Tongue (tissue), 3 donors: ENCODE measurements at places on chromosomes 3 and 15.

GRCh38 chr3:134846084-134846483 is 51.0 kb downstream of the EPHB1 start:
- no peak for DNase-seq

- DNase-seq, result no peak
Observed at GRCh38 chr3:159872374-159873109, 116.1 kb upstream of the IL12A start.

DNA sequence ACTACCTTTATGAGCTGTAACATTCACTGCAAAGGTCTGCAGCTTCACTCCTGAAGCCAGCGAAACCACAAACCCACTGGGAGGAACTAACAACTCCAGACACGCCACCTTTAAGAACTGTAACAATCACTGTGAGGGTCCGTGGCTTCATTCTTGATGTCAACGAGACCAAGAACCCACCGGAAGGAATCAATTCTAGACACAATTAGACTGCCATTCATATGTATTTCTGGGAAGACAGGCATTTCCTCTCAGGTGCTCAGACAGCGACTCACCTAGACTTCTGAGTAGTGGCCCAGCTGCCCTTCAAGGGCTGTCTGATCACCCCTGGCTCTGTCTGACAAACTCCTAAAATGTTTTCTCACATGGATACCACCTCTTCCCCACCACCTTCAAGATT is 506.8 kb downstream of the PDCD6IP start:
- DNase-seq, result no peak

- DNase-seq, result no peak
Observed at GRCh38 chr3:2458816-2459215, 360.1 kb downstream of the CNTN4 start.

DNA sequence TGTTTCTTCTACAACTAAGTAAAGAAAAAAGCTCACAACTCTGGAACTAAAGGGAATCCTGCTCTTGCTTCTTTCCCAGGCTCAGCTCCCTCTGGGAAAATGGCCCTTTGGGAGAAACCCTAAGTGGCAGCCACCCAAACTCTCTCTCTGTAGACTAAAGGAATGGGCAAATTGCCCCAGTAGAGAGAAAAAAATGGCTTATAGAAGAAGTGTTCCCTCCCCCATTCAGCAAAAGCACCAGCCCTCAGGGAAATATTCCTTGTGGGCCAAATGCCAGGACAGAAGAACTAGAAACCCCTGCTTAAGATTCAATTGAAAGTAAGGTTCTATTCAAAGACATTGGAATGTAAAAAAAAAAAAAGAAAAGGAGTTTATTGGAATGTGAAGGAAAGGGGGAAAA is 603.7 kb upstream of the ALCAM start:
- DNase-seq, result peak; percentile 53

DNA sequence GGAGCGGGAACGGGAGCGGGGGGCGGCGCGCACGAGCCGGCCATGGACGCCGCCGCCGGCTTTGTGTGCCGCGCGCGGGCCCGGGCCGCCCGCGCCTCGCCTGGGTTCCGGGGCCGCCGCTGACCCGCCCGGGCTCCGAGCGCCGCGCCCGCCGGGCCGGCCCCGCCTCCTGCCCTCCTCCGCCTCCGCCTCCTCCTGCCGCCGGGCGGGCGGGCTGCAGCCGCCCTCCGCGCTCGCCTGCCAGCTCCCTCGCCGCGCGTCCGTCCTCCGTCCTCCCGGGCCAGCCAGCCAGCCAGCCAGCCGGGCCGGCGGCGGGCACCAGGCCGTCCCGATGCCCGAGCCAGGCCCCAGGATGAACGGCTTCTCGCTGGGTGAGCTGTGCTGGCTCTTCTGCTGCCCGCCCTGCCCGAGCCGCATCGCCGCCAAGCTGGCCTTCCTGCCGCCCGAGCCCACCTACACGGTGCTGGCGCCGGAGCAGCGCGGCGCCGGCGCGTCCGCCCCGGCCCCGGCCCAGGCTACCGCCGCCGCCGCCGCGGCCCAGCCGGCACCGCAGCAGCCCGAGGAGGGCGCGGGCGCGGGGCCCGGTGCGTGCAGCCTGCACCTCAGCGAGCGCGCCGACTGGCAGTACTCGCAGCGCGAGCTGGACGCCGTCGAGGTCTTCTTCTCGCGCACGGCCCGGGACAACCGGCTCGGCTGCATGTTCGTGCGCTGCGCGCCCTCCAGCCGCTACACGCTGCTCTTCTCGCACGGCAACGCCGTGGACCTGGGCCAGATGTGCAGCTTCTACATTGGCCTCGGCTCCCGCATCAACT is at the start of gene ABHD17C:
Gene ABHD17C, plus strand, starts transcription at position 212 of the 812 bp plus-strand sequence. Its CDS starts 120 bp downstream, at position 332.
- DNase-seq, result peak; percentile 67

GRCh38 chr3:160860346-160860745 is 104.3 kb downstream of the PPM1L start:
- no peak for DNase-seq

DNA sequence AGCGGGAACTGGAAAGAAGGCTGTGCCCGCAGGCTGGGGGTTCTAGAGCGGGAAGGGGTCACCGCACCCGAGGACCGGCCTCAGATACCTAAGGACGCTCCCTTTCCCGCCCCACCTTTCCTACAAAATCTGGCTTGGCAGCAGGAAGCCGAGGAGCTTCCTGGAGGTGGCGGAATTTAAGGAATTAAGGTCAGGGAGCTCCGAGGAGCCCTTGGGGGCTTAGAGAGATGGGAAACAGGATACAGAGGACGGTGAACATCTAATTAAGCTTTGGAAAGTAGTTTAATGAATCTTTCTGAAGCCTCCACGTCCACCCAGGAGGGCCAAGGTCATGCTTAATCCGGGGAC is 507 bp upstream of the AP3B2 start:
- DNase-seq, result no peak

DNA sequence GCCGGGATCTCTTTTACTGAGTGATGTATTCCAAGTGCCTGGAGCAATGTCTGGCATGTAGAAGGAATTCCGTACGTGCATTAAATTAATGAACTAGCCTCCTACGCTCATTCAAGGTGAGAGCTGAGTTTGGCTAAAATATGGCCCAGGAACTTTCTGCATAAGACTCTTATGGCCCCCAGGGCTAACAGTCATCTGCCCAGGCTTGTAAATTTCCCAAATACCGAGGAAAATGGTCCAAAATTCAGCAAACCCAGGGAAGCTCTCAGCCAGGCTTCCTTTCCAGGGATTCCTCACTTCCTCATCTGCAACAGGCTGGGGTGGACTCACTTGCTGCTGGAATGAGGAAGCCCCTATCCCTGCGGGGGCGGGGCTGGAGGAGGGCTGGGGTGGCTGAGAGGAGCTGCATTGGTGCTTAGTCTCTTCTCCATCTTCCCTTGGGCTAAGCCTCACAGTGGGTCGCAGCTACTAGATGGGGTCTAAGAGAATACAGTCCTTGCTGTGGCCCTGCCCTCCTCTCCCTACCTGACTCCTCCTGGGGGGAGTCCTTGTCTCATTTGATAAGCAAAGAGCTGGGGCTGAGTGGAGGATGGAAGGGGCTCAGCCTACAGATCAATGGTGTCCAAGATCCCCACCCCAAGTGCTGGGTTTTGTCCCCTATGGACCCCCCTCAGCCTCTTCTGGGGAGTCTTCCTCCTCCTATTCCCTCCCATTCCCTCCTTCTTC is 28.5 kb upstream of the APOD start:
- no peak for DNase-seq

DNA sequence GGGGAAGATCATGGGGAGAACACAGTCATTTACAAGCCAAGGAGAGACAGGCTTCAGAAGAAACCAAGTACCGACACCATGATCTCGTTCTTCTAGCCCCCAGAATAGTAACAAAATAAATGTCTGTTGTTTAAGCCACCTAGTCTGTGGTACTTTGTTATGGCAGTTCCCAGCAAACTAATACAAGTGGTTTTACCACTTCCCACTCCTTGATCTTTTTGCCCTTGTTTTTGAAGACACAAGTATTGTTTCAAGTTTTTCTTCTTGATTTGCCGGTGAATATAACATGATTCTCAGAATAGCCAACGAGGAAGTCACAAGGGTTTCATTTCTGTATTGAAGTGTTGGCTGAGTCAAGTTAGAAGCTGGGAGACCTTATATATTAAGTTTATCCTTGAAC is 220.3 kb downstream of the SOX2 start:
- DNase-seq, result no peak

DNA sequence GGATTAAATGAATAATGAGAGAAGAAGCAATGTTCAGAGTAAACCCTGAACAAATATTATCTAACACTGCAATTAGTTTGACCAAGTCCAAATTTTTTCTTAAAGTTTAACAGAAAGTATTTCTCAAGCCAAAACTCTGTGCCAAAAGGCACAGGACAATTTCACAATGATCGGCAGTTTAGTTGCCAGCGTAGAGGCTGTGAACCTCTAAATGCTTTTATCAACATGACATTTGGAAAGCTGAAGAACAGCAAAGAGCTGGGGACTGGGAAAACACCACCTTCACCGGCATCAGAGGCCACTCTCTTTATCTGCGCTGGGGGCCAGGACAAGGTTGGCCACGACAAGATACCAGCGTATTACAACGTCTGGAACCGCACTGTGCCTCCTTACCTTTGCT is 125.6 kb downstream of the ADAMTS17 start:
- DNase-seq, result no peak

DNA sequence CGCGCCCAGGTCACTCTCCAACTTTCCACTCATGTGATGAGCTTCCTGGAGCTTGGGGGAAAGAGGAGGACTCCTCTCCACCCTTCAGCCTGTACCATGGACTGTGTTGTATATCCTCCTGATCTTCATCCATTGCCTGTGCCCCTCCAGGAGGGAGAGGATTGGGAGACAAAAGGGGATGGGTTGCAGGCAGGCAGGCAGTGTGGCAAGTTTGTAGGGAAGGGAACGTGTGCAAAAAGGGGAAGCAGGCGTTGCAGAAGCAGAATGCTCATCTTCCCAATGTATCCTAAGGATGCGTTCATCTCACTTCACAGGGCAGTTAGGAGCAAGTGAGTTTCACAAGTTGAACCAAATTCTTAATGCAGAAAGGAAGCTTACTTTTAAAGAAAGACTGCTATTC is 28.1 kb upstream of the GHSR start:
- DNase-seq, result no peak

- no peak for DNase-seq
Observed at GRCh38 chr3:58946875-58947274, 103.0 kb downstream of the CFAP20DC start.

DNA sequence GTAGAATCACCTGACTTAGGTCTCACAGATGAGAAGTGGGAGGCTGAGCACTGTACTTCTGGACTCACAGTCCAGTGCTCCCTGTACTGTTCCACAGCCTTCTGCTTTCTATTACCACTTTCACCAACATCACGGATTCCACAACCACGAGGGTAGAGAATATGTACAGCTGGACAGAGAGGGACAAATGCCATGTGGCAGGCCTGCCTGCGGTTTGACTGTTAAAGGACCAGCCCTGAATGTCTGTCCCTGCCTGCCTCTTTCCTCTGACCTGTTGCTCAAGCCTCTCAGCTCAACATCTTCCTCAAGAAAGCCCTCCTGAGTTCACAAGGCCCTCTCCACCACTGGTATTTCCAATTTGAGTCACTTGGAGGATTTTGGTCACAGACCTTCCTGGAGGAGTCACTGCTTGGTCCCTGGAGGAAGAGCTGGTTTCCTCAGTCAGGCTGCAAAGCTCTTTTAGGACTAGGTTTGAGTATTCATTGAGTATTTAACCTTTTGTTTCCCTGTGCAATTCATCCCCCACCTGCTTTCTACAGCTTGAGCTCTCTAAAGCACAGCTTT is 49.1 kb downstream of the RAB11A start:
- no peak for DNase-seq

DNA sequence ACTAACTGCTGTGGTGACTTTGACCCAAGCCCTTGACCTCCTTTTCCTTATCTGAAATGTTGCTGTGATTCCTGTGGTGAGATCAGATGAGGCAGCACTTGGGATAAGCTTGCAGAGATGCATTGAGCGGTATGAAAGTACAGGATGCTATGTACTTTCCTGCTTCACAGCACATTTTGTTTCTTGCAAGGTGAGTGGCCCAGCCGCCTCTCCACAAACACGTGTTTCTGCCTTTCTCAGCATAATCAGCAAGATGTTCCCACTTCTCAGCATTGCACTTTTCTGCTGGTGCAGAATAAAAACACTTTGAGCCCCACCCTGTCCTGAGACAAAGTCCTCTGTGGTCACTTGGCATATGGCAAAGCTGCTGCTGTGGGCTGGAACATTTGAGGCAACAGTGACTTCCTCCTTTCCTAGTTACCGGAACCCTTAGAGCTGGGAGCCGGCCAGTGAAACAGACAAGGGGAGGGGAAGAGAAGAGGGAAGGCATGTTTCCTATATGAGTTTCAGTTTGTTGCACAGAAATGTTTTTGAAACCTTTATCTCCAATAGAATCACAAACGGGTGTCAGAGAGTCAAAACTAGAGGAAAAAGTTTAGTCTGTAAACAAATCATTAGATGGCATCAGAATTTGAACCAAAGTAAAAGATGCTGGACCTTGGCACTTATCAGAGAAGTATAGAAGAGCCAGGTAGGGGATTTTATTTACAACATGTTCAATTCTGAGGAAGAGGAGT is 5.0 kb downstream of the NUDT16 start:
- no peak for DNase-seq

DNA sequence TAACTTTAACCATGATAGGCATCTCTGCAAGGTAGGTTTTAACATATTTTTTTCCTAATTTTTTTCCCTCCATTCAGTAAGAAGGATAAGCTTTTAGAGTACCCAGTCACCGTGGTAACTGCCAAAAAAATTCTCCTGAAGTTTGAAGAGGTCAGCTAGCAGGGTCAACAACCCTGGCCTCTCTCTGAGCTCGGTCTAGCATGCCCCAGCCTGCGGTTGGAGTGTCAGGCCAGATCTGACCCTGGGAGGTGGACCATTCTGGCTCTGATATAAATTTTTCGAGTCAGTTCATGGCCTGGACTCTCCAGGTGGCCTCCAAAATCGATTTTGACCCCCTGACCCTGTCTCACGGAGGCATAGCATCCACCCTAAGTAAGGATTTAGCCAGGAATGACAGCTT is 29.7 kb downstream of the SOX2 start:
- no peak for DNase-seq

- no peak for DNase-seq
Observed at GRCh38 chr3:52381623-52382022, 63.3 kb downstream of the SEMA3G start.
